ENCODE measurements at places on chromosomes 4 and X.

DNA sequence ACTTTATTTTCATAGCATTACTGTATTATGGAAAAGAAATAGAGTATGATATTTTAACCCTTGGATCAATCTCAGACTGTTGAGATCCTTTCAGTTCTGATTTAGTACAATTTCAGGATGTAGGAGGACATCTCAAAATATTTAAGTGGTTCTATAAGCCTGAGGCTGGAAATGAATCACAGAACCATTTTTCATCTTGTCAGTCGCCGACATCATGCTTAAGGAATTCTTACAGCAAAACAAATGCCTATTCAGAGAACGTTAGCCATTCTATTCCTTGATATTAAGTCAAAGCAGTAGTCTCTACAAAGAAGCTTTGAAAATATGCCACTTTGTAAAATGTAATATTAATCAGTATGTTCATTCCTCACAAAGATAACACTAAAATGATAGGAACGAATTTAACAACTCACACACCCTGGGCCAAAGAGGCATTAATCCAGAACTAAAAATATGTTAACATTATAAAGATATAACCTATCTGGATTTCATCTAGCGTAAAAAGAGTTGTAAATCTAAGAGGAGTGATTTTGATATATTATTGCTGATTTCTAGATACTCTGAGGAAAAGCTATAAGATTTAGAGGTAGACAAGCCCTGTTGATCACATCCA is 152.0 kb downstream of the GASK1B start:
- peak; percentile 85 for DNase-seq

DNA sequence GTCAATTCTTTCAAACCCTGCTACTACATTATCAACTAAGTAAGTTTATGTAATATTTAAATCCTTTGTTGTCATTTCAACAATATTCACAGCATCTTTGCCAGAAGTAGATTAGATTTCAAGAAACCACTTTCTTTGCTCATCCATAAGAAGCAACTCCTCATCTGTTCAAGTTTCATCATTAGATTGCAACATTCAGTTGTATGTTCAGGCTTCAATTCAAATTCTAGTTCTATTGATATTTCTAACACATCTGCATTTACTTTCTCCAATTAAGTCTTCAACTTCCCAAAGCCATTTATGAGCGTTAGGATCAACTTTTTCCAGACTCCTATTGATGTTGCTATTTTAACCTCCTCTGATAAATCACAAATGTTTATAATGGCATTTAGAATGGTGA is 66.1 kb downstream of the BMP3 start:
- DNase-seq: no peak

GRCh38 chr4:107470173-107470572 is 249.9 kb downstream of the PAPSS1 start:
- no peak for DNase-seq

DNA sequence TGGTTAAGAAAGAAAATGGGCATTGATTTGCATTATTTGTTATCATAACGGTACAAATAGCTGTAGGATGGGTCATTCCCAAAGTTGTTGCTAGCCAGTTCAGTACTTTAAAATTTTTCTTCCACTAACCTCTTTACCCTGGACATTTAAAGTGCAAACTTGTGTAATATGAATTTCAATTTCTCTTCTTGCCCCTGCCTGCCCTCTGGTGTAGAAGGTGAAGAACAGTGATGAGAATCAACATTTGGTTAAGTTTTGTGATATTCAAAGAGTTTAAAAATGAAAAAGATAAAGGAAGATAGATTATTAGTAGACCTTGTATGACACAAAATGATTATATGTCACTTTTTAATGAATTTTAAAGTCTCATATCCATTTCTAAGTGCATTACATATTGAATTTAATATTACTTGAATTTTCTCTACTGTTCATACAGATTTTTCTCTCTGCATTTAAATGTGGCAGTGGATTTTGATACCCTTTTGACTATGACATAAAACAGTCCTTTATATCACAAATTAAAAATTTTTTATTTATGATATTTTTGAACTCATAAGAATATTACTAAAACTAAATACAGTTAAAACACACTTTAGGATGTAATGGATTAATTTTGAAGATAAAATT is 337.7 kb downstream of the BMPR1B start:
- no peak for DNase-seq

DNA sequence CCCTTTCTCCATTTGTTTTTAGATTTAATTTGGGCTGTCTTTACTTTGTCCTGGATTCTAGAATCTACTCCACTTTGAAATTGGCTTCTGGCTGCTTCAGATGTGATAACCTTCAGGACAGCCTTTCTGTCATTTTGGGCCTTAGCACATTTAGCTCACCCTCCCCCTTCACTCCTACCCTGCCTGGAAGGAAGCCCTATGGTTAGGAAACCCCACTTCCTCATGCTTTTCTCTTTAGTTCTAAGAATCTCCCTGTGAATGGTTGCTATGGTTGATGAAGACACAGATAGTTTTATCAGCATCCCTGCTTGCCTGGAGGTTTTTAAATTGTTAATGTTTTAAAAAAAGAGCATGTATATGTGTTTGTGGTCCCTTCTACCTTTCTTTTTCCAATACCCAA is 100.7 kb upstream of the PTPN13 start:
- DNase-seq: no peak

DNA sequence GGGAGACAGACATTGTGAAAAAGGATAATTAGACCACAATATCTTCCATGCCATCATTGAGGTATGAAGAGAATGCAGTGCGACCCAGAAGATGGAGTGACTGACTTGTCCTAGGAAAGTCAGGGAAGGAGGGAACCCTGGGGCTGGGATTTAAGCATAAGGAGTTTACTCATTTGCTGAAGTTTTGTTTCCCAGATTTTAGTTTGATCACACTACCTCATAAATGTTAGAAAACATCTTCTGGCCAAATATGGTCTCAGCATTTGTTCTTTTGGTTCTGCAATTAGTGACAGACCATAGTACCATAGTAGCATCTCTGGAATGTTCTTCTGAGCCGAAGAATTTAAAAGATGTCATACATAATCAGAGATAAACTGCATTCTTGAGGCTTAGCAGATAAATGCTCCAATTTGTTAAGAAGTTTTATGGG is 96.5 kb upstream of the PGRMC2 start:
- DNase-seq: no peak

DNA sequence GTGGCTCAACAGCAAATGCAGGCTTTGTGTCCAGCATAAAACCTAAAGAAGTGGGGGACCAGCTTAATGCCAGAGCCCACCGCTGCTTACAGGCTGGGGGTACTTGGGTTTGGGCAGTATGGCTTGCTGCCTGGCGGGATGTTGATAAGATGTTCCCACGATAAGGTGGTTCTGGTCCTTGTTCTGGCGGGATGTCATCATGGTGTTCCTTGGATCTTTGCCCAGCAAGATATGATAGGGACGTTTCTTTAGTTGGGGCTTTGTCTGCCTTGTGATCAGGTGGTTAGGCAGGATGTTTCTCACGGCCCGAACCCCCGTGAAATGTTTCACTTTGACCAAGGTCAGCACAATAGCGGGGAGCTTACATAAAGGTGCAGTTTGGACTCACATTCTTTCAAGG is 35.3 kb downstream of the PNPLA4 start:
- DNase-seq: no peak

DNA sequence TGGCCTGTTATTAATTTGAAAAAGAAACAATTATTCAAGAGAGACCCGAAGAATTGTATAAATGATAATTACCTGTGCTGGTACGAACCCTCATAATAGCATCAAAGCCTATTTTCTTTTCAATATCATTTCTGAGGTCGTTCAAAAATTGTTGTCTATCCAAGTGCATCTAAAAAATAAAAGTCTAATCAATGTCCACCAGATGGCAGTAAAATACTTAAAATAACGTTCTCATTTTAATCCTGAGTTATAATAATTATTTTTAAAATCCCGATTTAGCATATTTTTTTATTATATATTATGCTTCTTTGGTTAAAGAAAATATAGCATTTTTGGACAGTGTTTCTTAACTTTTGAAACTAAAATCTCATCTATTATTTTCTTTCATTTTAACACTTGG is 55.7 kb downstream of the METTL14 start:
- DNase-seq: no peak

- DNase-seq: peak; percentile 2
Observed at GRCh38 chrX:125131164-125131563, 188.5 kb upstream of the TEX13C start.

DNA sequence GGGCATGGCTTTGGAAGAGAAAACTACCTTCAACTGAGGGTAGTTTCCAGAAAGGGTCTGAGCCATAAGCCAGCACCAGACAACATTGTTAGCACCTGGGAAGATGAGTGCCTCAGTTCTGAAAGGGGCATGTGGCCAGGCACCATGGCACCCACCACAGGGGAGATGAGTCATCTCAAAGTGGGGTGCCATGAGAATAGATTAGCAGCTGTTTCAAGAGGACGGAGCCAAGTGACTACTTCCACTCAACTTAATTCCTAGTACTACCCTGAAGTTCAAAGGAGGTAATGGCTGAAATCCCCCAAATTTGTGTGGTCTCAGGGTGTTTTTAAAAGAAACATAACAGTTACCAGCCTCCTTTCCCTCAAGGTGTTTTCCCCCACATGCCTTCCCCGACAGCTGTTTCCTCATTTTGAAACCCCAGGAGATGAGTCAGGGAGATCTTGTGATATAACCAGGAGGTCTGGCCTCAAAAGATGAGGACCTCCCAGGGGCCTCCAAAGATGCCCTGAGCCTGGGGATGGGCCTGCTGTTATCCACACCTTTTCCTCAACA is 27.8 kb upstream of the FTHL17 start:
- DNase-seq: no peak

- no peak for DNase-seq
Observed at GRCh38 chr4:148716431-148717052, 274.3 kb upstream of the NR3C2 start.

GRCh38 chr4:1558205-1558604 is 125.9 kb downstream of the FAM53A start:
- no peak for DNase-seq

DNA sequence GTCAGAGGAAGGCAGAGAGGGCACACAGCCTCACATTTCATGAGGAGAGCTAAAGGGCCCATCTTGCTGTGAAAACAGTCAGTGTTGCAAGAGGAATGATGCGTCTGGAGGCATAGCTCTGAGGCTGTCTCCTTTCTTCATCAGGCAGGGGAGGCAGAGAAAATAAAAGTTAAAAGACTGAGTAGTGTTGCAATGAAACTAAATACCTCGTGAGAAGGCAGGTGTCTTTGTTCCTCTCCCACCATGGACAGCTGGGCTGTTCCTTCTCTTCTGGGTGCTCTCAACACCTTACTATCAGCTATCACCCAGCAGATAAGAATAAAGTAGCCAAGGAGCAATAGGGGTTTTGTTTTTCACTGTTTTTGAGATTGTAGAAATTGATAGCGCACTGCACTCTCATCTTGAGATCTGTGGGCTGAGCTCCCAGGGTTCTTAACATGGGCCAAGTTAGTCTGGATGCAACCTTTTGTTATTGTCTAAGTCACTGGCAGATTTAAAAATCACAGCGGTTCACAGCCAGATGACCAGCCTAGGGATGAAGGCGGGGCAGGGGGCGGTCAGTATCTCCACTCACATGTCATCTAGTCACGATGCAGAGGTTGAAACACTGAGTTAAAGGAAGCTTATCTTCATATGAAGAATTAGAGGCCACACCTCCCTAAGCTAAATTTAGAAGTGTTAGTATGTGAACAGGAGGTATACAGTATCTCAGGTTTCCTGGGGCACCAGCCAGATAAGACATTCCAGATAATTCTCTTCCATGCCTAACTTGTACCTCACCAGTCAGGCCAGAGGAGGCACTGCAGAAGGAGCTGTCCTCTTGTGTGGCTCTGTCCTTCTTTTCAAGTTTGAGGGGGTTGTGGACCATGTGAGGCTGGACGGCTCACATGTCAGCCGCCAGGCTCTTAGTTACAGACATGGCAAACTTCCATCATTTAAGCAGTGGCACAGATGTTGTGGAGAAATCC is 36.9 kb downstream of the PARM1 start:
- peak; percentile 70 for DNase-seq

- DNase-seq: peak; percentile 76
Observed at GRCh38 chr4:118758293-118758692, 73.1 kb downstream of the METTL14 start.

DNA sequence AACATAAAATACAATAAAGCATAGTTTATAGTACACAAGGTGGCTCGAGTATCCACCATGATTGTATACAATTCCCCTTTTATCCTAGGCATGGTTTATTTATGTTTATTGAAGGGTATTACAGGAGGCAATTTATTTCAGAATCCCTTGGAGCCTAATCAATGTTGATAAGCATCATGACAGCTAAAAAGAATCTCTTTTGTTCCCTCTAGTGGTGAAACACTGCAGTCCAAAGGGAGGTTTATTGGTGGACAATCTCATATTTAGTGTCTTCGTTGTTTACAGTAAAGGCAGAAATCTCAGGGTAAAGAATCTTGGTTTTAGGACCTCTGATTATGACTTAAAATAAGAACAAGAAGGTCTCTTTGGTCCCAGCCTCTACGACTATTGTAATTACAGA is 1712.5 kb downstream of the C4orf33 start:
- peak; percentile 2 for DNase-seq

- no peak for DNase-seq
Observed at GRCh38 chr4:2914256-2915126, 48.7 kb downstream of the NOP14 start.

- no peak for DNase-seq
Observed at GRCh38 chr4:118410138-118410537, 57.3 kb upstream of the PRSS12 start.

GRCh38 chr4:18022572-18023050 is 1.1 kb upstream of the LCORL start:
- DNase-seq: no peak

DNA sequence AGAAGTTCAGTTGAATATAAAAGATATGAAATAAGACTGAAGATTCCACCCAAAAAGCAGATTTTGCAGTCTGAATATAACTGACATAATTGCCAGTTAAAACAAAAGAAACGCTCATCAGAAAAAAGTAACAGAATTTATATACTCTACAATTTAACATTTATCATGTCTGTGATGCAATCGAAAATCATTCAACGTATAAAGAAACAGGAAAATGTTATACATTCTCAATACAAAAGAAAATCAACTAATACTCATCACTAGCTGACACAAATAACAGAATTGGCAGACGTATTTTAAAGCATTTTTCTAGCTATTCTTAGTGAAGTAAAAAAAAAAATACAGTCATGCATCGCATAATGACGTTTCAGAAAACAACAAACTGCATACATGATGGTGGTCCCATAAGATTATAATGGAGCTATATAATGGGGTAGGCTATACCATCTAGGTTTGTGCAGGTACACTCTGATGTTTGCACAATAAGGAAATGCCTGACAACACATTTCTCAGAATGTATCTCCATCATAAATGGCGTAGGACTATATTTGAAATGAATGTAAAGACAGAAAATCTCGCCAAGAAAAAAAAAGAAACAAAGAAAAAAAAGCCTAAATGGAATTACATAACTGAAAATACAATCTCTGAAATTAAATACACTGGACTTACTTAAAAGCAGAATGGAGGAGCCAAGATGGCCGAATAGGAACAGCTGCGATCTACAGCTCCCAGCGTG is 34.3 kb downstream of the OR13H1 start:
- DNase-seq: no peak

All from stomach (tissue), 19 donors.